ENCODE measurements at places on chromosomes 4 and X.

DNA sequence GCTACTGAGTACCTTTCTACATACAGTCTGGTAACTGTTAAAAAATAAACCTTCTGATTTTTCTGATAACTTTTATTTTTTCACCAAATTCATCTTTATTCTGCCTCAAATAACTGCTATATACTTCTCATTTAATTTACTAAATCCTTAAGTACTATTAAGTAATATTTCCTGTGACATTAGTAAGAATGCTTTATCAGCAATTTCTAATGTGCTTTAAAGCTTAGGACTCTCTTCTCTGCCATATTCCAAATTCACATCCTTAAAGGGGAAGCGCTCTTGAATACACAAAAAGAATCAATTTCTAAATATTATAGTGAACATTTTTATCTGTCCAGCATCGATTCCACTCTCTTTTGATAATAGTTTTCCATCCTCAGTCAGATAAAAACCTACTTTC is 81.1 kb downstream of the DCAF8L2 start:
- DNase-seq = no peak

DNA sequence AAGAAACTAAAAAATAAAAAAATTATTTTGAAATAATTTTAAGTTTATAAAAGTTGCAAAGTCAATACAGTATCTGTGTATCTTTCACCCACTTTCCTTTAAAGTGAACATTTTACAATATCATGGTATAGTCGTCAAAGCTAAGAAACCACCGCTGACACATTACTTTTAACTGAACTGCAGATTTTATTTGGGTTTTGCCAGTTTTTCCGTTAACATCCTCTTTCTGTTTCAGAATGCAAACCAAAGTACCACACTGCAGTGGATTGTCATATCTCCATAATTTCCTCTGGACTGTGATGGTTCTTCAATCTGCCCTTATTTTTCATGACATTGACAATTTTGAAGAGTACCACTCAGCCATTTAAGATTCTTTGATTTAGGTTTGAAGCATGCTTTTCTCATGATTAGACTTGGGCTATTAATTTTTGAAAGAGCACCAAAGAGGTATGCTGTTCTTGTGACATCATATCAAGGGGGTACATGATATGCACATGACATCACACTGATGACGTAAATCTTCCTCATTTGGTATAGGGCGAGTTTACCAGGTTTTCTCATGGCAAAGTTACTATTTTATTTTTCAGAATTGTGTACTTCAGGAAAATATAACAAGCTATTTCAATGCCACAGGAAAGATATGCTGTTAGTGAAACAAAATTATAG is 3.6 kb upstream of the CXCL1 start:
- no peak for DNase-seq

GRCh38 chr4:120844528-120844921 is 78.0 kb downstream of the PRDM5 start:
- DNase-seq = no peak

- DNase-seq = no peak
These were observed 60.7 kb upstream of the PAK3 start for GRCh38 chrX:111035256-111035655.

- no peak for DNase-seq
These were observed 3.0 kb downstream of the RAP2C start for GRCh38 chrX:132216283-132216682.

- DNase-seq = no peak
These were observed 6.1 kb downstream of the FGF2 start for GRCh38 chr4:122832732-122833131.

GRCh38 chrX:554271-554670 is 76.3 kb upstream of the SHOX start:
- DNase-seq = no peak

DNA sequence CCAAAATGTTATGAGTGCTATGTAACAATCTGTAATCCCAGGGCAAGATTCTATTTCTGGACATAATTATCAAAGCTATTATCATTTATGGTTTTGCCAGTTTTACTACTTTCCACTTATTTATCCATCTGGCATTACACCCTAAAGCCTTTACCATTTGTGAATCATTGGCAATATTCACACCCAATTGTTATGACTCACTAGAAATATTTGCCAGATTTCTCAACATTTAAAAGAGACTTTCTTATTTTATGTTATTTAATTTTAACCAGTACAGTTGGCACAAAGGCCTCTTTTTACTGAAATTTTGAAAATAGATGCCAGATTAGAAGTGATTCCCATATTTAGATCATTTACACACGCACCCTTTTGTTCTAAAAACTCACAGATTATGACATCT is 242.7 kb upstream of the WDFY3 start:
- no peak for DNase-seq

GRCh38 chrX:118222421-118222820 is 105.8 kb upstream of the KLHL13 start:
- no peak for DNase-seq

- no peak for DNase-seq
These were observed 106.9 kb downstream of the SMIM20 start for GRCh38 chr4:26020881-26021280.

- no peak for DNase-seq
These were observed 78.2 kb downstream of the SLC2A9 start for GRCh38 chr4:9942921-9943600.

- no peak for DNase-seq
These were observed 73.2 kb upstream of the STARD8 start for GRCh38 chrX:68574240-68574639.

DNA sequence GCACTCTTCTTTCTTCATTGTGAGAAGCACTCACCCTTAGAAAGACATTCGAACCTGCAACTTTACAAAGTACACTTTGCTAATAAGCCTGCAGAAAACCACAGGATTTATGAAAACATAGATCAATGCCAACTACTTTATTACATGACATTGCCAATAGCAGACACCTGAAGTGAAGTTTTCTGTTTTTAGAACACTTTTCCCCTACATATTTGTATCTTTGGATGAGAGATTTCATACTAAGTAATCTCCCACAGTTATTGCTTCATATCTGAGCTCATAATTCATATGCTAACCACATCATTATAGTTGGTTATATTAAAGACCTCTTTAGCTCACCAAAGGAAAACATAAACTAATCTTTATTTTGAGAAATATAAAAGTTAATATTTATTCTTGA is 276.5 kb upstream of the CTSO start:
- no peak for DNase-seq

- no peak for DNase-seq
These were observed 260.9 kb upstream of the RPS6KA3 start for GRCh38 chrX:20527558-20528011.

DNA sequence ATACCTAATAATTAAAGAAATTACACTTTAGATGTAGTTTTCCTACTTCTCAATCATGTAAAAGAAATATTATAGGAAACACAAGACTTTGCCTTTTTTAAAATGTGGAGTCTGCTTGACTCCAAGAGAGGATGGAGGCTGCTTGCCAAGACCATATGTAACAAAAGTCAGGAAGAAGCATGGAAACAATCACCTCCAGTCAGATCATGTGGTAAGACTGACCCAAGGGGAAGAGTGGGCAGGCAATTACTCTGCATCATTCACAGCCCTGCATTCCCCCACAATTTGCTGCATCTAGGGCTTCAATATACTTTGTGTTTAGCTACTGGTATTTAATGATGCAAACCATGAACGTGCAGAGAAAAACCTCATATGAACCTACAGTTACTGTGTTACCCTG is 78.0 kb upstream of the RXFP1 start:
- no peak for DNase-seq

GRCh38 chr4:146490106-146490505 is 31.6 kb downstream of the SLC10A7 start:
- no peak for DNase-seq

GRCh38 chrX:50779694-50780093 is 34.3 kb downstream of the SHROOM4 start:
- DNase-seq = no peak

- DNase-seq = no peak
These were observed at the start of gene COL4A5 for GRCh38 chrX:108439426-108439942. TSS of gene COL4A5 (plus strand) at chrX:108439838. CDS start at chrX:108440126, 288 bp downstream.

DNA sequence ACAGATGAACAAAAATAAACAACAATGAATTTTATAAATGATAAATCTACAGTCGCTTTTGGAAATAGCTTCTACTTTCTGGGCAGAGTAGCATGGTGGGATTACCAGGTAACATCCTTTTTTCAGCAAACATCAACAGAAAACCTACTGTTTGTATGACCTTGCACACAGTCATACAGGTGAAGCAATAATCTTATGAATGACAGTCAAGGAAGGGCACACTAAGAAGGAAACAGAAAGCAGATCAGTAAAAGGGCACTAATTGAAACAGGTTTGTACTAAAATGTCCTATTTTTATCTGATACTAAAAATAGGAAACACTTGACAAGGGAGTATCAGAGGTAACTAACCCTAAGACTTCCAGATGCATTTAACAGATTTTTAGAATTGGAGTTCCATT is 108.9 kb downstream of the DLG3 start:
- DNase-seq = no peak

DNA sequence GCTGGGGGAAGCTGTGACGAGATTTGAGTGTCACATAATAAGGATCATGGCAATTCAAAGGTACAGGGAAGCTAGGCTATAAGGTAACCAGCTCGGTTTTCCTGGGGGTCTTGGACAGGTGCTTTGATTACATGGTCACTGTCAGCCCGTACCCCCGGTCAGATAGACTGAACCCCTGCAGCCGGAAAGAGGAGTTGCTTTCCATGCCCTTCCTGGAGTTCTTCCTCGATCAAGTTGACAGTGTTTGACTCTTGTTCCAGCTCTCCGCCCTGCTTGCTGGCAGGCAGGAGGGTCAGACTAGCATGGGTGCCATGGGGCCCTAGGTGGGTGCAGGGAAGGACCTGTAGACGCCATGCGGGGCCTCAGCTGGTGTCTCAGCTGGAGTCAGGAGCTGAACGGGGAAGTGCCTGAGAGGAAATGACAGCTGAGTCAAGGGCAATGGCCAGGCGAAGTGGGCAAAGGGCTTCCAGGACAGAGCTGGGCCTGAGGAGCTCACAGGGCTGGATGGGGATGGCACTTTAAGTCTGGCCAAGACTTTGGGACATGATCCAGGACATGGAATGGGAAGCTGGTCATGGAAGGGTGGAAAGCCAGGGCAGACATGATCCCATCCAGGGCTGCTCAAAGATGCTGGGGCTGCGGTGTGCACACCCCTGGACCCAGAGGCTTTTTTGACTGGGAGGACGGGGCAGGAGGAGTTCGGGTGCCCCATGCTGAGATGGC is 1.6 kb downstream of the TMEM187 start:
- DNase-seq = no peak

DNA sequence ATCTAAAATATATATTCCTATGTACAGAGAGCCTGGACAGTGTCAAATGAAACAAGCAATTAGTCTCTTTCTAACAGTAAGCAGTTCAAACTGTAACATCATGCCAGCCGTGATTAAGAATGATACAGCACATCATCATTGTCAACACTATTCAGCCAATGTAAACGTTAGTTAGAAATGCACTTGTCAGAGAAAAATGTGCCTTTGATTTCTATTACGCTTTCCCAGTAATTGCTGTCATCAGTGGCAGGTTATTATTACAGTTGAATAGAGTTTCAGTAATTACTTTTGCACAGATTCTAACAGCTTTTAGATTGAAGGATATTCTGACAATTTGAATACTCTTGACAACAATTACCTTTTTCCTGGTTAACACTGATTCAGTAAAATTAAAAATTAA is 1007.1 kb downstream of the SH3BGRL start:
- DNase-seq = no peak
